ENCODE measurements at places on chromosomes 16 and 17.

GRCh38 chr16:48597563-48598387, 12.2 kb downstream of the N4BP1 start:
- DNase-seq: no peak

DNA sequence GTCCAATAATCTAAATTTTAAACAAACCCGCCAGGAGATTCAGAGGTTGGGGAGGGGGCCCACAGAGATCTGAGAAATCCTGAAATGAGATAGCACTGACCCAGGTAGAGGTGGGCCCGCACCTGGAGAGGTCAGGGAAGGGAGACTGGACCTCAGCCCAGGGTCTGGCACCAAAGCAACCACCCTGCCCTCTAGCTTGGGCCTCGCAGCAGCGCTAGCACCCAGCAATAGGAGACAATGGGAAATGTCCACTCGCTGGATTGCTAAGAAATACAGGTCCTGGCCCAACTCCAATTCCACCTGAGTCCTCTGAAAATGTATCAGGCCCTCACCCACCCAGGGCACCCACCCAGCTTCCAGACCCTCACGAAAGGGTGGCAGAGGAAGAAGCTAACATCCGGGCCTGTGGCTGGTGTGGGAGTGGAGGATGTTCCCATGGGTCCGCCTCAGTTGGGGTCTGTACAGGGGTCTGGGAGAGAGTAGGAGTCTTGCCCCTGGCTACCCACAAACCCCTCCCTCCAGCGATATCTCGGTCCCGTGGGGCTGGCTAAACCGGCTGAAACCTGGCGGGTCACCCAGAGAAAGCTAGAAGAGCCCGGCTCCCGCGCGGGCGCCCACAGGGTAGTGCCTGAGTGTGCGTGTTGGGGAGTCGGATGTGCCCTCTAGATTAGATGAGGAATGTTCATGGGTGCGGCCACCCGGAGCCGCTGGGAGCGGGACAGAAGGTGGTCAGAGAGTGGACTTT, 1.1 kb downstream of the PLLP start:
- no peak for DNase-seq

GRCh38 chr17:56756536-56756935, 77.2 kb downstream of the C17orf67 start:
- DNase-seq: no peak

- no peak for DNase-seq
These were observed 18.9 kb downstream of the ACSF3 start for GRCh38 chr16:89112377-89113151.

DNA sequence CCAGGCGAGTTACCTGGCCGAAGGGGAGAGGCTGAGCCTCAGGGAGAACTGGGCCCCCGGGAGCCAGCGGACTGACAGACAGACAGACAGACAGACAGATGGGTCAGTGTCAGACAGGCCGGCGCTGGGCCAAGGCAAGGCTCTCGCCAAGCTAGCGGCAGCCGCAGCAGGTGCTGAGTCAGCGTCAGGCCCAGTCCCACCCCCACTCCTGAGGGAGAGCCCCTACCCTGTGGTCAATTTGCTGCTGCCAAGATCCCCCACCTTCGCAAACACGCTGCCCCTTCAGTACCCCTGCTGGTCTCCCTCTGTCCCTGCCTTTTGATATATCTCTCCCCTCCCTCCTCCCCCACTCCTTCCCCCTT, 1.5 kb downstream of the FGF11 start:
- no peak for DNase-seq

GRCh38 chr17:29617481-29618271, 5.0 kb downstream of the CORO6 start:
- peak; percentile 67 for DNase-seq

DNA sequence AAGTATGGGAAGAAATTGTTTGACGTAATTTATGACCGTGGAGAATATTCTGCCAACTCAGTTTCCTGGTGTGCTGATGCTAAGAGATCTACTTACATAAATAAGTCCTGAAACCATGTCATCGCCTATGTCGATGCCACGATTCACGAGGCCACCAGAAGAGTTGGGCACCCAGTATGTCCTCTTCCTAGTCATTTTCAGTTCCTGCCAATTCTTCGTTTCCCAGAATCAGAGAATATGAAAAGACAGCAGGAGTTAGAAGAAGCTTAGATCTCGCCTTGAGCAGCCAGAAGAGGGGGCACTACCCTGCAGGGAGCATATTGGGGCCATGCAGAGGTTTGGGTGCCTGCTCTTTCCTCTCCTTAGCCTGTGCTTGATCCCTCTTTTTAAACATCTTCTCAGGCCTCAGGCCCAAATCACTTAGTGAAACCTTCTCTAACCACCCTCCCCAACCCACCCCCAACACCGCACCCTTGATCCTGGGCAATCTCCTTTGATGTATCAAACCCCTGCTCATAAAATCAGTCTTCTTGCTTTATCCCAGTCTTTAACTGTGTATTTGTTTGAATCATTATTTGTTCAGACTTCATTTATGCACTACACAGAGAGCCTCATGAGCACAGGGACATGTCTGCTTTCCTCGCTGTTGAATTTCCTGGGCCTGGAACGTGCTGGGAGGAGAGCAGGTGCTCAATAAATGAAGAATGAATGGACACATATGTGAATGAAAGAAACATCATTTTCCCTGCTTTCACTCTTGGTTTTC, 12.2 kb upstream of the LONP2 start:
- DNase-seq: peak; percentile 49
